ENCODE measurements at places on chromosomes 1 and 21. TPM values are rescaled to one million over a fixed set of nuclear protein-coding genes. Genes with fewer than 3 reads are reported as not detected.

DLGAP3 gene
- total RNA-seq: 1.0 TPM

GRCh38 chr1:149849947-149850360, 49.4 kb upstream of the BOLA1 start:
- no peak for DNase-seq

- no peak for DNase-seq
Observed at GRCh38 chr1:184788970-184789369, 34.3 kb upstream of the EDEM3 start.

- DNase-seq: no peak
Observed at GRCh38 chr1:59645893-59646292, 168.9 kb upstream of the HOOK1 start.

DNA sequence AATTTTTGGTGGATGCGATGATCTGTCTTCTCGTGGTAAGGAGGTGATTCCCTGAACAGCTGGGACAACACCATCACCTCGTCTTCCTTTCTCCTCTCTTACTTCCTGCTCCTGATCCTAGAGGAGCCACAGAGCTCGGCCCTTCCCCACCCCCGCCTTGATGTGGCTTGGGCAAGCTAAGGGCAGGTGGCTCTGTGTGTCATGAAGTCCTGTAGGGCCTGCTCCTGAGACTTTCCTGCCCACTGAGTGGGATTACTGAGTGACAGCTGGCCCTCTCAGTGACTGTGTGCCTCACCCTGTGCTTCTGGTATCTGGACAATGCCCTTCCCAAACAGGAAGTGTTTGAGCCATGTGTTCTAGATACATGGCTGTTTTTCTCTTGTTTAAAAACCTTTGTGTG, 153.0 kb downstream of the KCNJ6 start:
- DNase-seq: no peak

All from type B pancreatic cell (in vitro differentiated cells).